ENCODE measurements at places on chromosomes 16 and 17. TPM values are rescaled to one million over a fixed set of nuclear protein-coding genes. Genes with fewer than 3 reads are reported as not detected.

DNA sequence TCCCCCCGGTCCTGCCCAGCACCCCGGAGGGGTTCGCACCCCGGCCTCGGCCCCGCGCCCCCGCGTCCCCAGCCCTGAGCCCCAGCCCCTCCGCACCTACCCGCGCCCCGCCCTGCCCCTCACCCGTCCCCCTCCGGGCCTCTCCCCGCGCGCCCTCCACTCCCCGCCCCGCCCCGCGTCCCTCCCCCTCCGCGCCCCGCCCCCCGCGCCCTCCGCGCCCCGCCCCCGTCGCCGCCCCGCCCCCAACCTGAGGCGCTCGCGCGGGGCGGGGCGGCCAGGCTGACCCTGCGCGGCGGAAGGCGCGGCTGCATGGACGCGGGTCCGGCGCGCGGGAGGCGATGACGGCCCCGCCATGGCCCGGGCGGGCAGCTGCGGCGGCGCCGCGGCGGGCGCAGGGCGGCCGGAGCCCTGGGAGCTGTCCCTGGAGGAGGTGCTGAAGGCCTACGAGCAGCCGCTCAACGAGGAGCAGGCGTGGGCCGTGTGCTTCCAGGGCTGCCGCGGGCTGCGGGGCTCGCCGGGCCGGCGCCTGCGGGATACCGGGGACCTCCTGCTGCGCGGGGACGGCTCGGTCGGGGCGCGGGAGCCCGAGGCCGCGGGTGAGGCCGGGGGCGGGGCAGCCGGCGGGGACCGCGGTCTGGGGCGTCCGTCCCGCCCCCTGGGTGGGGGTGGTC lies at the start of gene SPIRE2:
TSS of gene SPIRE2 (plus strand) at position 277 of the 671 bp plus-strand sequence. CDS start at position 353, 76 bp downstream.
- peak; percentile 85 for DNase-seq

TMEM132E gene
- total RNA-seq: 0.05 TPM

- DNase-seq: no peak
These were observed 744.7 kb upstream of the GOT2 start for GRCh38 chr16:59478838-59479237.

GRCh38 chr17:1511290-1511689 lies 5.1 kb downstream of the INPP5K start:
- DNase-seq: no peak

GRCh38 chr17:83080858-83081683 lies 1.7 kb downstream of the METRNL start:
- DNase-seq: no peak

DNA sequence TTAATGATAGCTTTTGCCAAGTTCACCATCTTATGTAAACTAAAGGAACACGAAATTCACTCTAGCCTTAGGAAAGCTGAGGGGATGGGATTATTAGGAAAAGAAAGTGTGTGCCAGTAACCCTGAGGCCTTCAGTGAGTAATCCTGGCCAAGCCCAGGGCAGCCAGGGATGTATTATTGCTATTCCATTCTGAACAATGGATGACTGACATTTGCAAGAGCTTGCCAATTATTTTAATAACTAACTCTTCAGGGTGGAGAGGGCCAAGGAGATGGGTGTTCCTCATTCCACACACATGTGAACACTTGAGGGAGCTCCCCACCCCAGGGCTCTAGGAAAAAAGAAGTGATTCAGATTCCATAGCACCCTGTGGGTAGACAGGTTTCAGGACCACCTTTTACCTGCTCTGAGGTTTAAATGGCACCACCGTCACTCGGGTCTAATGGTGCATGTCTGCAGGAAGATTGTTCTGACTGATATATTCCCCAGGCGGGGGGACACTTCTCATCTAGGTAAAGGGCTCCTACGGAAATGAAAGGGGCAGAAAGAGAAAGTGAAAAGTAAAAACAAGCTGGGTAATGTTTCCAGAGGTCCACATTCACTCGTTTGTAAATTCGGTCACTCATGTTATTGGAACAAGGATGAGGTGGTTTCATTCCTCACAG lies 41.5 kb downstream of the TK2 start:
- DNase-seq: no peak

DNA sequence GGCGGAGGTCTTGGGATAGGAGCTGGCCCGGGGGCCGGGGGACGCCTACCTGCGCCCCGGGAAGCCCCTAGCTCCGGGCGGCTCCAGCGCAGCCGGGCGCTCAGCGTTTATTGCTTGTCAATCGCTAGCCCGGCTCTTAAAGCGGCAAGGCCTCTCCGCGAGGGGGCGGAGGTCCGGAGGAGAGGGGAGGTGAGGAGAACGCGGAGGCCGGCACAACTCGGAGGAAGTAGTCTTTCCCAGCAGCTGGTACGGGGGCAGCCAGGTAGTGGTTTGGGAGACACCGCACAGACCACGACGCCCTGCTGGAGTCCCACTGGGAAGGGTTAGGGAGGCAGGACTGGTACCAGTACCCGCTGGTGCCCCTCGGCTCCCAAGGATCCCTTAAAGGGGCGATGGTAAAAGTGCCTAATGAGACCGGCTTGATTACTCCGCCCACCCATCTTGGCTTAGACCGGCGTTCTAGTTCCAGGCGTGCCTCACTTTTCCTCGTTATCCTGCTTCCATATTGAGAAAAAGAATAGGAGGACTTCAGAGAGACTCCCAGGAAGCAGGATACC lies at the start of gene MPP2:
TSS of gene MPP2 (minus strand) at position 112 of the 557 bp plus-strand sequence. CDS start 3,076 bp downstream, outside the sequence.
- DNase-seq: peak; percentile 72

SLC35G6 gene
- not detected for total RNA-seq

DNA sequence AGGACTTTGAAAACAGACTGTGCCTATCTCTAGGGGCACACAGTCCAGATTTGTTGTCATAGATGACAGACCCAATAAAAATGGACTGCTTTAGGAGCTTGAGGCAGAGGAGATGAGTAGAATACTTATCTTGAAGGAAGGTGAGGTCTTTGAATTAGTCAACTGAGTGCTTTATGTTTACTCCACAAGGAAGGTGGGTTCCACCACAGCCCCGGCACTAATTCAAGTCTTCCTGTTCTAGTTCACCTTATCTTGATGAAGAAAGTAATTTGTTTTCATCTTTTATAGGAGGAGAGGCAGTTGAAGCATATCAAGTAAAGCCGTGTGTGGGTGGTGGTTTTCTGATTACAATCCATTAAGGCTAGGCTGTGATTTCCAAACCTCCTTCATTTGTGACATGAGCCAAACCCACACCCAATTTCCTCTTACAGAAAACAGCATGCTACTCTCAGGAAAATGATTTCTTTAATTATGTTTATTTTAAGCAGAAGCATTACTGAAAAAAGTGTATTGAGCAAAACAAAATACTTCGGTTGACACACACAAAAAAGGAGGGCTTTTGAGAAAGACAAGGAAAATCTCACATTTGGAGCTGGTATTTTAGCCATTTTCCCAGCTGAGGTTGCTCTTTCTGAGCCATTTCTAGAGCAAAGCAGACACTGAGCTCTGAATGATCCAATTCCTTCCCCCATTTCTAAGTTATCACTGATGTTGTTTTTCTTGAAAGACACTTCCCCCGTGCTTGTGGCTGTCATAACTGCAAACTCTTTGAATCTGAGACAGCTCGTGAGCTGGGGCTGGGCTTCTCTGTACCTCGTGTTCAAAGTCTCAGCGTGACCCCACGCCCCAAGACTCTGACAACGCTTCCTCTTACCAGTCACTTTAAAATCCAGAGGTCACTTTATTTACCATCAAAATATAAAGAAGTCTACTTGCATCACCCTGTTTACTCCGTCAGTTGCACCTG lies 35.4 kb downstream of the CDRT15 start:
- no peak for DNase-seq

GRCh38 chr16:4633910-4634635 lies 9.4 kb downstream of the MGRN1 start:
- no peak for DNase-seq

- no peak for DNase-seq
These were observed 68.8 kb upstream of the CREBBP start for GRCh38 chr16:3949287-3949686.

CSH1 gene
- total RNA-seq: not detected

TPSB2 gene
- not detected for total RNA-seq

PTGES3L gene
- total RNA-seq: 6.5 TPM

DNA sequence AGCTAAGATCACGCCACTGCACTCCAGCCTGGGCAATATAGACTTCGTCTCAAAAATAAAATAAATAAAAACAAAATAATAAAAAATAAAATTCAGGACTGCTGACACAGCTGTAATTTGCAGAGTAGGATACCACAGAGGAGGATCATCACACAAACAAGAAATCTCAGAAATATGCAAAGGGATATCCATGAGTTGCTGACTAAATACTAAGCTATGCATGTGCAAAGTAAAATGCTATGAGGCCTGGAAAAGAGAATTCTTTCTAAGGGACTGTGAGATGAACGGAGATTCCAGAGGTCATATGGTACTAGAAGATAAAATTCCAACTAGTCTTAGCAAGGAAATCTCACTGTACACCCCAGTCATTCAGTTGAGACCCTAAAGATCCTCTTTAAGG lies 74.8 kb downstream of the SLC39A11 start:
- DNase-seq: no peak

- no peak for DNase-seq
These were observed 7.6 kb upstream of the CYTH1 start for GRCh38 chr17:78789663-78790181.

- DNase-seq: no peak
These were observed 16.1 kb downstream of the ESRP2 start for GRCh38 chr16:68219725-68220351.

GRIN2A gene
- 1.7 TPM for total RNA-seq

SNX20 gene
- total RNA-seq: not detected

AURKB gene
- total RNA-seq: 54.9 TPM

RAP1GAP2 gene
- total RNA-seq: 116 TPM

DNA sequence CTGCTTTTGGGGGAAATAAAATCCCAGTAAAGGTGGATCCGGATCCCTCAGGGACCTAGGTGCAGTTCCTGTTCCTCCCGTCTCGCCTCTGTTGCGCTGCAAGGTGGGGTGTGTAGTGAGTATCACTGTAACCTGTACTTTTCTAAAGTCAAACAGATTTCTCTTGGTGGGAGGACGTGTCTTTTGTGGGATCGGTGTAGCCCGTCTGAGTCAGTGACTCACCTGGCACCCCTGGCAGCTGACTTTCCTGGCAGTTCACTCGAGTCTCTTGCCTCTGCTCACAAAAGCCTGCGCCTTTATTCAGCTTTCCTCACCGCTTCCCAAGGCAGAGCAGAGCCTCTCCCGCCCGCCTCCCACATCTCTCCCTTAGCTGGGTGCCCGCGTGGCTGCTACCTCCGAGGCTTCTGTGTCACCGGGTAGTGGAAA lies 85.7 kb downstream of the CMIP start:
- no peak for DNase-seq

DNA sequence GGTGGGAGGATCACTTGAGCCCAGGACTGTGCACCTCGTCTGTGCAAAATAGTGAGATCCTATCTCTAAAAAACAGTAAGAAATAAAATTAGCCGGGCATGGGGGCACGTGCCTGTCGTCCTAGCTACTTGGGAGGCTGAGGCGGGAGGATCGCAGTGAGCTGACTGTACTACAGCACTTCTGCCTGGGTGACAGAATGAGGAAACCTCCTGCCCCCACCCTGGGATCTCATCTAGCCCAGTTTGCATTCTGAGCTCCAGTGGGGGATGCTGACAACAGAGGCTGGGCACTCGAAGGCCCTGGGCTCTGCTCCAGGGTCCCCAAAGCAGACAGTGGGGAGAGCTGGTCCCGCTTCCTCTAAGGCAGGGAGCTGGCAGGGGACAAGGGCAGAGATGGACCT lies 7.1 kb downstream of the NAGPA start:
- no peak for DNase-seq

DNA sequence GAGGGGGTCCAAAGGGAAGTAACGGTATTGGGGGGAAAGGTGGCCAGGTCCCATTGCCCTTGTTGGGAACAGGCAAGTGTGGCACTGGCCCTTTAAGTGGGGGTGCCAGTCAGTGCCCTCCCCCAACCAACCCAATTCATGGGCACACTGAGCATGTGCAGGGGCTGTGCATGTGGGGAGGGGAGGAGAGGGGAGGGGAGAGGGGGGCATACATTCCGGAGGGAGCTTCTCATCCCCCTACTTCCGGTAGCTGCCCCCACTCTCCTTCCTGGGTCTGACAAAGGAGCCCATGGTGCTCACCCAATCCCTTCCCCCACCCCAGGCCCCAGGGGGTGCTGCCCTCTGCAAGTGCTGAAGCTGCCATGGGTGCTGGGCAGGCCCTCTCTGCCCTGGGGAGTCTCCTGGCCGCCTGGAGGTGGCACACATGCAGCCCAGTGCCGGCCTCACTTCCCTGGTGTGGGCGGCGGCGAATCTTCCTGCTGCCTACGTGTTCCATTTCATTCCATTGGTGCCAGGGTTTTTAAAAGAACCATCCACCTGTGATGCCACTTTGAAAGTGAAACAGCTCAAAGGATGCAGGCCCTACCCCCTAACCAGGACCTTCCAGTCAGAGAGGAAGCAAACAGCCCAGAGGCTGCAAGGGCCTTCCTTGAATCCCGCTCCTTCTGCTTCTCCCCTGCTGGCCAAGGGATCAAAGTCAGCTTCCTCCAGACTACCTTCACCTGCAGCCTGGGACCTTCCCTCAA lies 11.0 kb downstream of the HEXIM2 start:
- no peak for DNase-seq

DNA sequence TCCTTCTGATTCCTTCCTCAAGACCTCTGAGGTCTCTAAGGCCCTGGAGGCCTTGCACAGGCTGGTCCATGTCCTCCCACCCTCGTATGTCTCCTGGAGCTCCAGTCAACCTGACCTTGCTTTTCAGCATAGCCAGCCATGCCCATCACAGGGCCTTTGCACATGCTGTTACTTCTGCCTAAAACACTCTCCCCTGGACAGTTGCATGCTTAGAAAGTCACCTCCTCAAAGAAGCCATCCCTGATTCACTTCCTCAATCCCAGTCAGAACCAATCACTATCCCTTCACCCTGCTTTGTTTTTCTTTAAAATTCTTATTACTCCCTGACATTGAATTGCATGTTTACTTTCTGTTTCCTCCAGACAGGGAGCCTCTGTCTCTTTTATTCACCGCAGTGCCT lies 322.1 kb upstream of the CCL2 start:
- no peak for DNase-seq

TMEM186 gene
- total RNA-seq: 10.8 TPM

DNA sequence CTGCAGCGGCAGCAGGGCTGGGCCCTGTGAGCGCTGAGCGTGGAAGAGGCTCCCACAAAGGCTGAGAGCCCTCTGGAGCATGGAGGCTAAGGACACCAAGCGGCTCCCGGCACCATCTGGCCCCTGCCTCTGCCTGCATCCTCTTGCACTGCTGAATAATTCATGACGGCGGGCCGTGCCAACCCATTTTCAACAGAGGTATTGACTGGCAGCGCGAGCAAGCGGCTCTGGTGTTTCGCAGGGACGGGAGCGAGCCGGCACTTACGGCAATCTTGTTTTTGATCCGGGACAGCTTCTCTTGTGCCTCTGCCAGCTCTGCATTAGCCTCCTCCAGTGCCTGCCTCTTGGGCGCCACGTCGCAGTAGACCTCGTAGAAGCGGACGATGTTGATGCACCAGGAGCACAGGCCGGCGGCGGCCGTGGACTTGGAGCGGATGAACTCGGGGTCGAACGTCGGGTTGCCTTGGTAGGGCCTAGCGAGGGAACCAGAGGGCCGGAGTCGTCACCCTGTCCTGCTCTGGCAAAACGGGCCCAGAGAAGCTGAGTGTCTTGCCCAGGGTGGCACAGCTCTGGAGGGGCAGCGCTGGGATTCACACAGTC lies 80.4 kb downstream of the PGS1 start:
- DNase-seq: no peak
